ENCODE measurements at places on chromosomes 11 and 22.

DNA sequence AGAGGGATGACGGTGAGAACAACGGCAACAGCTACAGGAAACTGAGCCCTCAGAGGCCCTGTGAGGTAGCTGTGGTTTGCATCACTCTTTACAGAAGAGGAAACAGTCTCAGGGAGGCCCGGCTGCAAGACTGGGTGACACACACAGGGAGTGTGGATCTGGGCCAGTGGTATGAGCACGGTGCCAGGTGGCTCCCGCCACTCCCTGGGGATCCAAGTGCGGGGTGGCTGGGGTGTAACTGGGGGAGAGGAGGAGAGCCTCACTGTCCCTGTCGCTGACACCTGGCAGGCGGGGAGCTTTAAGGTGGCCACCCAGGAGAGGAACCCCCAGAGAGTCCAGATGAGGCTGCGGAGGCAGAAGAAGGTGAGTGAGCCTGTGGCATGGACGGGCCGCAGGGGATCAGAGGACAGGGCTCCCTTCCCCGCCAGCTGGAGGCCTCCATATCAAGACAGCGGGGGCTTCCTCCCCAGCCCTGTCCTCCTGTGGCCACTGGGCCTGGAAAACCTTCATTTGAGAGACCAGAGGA is 5.6 kb downstream of the RGL4 start:
- DNase-seq: no peak

DNA sequence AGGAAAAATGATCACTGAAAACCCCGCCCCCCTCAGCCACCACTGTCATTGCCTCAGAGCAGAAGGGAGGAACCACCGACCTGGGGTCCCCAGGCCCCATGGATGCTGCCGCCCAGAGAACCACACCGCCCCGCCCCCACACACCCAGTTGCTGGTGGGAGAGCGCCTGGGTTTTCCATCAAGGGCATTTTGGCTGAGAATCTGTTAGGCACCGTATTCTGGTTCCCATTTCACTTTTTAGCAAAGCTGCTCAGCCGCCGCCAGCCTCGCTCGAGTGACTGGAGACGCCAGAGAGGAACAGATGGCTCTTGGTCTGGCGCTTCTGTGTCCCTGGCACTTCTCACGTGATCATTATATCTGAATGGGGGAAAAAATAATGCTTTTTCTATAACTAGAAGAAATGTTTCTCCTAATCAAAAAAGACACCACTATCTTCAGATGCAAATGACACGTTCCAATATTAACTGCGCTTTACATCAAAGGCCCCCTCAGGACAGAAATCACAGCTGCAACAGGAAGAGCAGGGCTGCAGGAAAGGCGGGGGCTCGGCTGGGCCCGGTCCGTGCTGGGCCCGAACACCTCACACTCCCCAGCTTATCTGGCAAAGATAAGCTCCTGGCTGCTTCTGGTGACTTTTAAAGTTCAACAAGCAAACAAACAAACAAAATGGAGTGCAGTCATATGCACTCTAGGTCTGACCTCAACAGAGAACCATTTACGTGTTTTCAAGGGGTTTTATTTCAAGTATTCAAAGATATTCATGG is 149.8 kb downstream of the MPPED1 start:
- DNase-seq: peak; percentile 25

DNA sequence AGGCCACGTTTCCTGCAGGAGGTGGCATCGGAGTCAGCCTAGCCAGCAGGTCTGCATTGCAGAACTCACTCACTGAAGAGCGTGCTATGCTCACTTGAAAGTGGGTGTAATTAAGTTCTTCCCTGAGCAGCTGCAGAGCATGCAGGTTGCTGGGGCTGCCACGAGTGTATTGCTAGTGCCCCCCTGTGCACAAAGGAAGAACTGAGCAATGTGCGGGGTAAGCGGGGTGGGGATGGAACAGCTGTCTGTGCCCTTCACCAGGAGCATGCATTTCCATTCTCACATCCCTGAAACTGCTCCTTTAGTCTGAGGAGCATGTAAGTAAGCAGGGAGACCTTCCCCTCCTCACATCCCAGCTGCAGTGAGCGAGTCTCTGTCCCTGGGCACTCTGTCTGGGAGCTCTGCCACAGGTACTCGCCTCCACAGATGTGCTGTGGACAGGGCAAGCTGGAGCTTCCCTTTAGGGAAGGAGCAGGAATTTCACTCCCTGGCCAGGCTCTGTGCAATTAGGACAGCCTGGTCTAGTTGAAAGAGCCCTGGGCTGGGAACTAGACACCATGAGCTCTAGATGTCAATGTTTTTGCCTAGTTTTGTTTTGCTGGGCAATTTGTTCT is 1031.8 kb downstream of the NTM start:
- DNase-seq: peak; percentile 62

DNA sequence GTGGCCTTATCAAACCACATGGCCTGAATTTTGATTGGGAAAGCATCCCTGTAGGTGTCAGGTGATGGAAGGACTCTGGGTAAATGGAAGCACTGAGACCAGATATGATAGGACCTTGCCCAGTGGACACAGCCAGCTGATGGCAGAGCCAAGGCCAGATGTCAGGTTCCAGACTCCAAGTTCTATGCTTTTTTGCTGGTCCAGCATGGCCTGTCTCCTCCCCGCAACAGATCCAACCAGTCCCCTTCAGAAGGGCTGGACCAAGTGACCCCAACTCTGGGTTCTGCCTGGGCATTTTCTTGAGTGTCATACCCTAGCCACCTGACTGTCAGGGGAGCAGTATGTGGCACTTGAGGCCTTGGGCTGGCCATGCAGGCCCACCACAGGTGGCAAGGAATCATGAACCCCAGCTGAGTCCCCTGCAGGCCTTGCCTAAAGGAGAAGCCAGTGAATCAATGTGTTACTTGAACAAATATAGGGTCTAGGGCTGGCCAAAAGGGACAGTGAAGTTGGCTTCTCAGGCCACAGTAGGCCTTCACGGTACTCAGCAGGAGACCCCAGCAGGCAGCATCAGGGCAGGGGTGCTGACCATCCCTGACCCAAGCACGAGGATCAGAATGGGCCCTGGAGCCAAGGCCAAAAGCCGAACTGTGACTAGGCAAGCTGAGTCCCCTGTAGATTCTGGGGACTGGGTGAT is 27.1 kb downstream of the KCNQ1OT1 start:
- DNase-seq: no peak

- peak; percentile 93 for DNase-seq
Measured at GRCh38 chr11:64269540-64270220, 14.8 kb downstream of the BAD start.

- DNase-seq: no peak
Measured at GRCh38 chr22:29348956-29349355, 33.5 kb upstream of the RASL10A start.
